ENCODE measurements at places on chromosomes 12 and 14.

- DNase-seq = no peak
Measured at GRCh38 chr12:7079826-7080125, 12.5 kb downstream of the C1R start.

DNA sequence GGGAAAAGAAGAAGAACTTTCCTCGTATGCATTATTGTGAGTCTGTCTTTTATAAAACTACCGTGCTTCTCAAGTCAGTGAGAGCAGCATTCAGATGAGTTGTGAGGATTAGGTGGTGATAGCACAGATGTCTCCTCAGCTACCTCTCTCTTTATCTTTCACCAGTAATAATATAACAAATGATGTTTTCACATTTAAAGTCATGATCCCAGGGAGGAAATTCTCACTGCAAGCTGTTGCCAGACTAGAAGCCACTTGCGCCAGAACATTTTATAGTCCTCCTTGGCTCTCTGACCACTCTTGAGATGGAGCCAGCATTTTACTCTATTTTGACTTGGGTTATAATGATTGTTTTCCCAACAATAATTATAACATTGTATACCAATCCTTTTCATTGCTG, 443.1 kb downstream of the AEBP2 start:
- no peak for DNase-seq

- no peak for DNase-seq
Measured at GRCh38 chr14:96095058-96095457, 55.9 kb downstream of the C14orf132 start.

DNA sequence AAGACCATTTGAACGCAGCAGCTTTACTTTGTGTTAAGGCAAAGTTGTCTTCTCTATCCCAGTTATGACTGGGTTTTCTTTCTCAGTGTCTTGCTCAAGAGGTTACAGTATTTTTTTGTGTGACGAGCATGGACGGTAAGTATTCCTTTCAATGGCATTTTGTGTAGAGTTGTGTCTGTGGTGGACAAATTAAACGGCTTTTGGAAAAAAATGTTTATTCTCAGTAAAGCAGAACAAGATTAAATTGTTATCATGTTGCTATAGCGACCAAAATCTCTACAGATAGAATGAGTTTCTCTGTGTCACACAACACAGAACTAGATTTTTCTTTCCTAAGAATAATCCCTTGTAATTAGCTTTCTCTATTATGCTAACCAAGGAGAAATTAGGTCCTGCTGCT, 417.1 kb downstream of the AEBP2 start:
- no peak for DNase-seq

GRCh38 chr14:75982266-75983018, 647 bp upstream of the TGFB3 start:
- peak; percentile 69 for DNase-seq

DNA sequence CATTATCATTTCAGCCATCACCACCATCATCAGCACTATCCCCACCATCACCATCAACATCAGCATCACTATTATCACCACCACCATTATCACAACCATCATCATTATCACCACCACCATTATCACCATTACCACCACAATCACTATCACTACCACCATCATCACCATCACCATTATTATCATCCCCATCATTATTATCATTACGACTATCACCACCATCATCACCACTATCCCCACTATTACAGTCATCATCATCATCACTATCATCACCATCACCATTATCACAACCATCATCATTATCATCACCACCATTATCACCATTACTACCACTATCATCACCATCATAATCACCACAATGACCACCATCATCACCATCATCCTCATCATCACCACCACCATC, 50.4 kb upstream of the CMKLR1 start:
- no peak for DNase-seq

DNA sequence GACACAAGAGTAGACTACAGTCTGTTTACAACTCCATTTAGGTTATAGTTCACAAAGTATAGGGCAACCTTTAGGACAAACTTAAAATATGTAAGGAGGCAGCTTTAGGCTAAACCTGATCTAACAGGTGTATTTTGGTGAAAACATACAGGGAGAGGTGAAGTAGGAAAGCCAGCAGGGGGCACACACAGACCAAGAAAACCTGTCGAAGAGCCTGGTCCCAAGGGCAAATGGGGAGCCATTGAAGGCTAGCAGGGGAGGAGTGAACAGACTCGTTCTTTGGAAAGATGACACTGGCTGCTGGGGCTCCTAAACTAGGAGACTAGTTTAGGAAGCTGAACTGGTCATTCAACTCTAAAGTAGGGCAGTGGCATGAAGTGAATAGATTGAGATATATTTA, 138.8 kb upstream of the WSCD2 start:
- DNase-seq = peak; percentile 47

GRCh38 chr12:32440120-32440865, 40.9 kb downstream of the FGD4 start:
- no peak for DNase-seq

DNA sequence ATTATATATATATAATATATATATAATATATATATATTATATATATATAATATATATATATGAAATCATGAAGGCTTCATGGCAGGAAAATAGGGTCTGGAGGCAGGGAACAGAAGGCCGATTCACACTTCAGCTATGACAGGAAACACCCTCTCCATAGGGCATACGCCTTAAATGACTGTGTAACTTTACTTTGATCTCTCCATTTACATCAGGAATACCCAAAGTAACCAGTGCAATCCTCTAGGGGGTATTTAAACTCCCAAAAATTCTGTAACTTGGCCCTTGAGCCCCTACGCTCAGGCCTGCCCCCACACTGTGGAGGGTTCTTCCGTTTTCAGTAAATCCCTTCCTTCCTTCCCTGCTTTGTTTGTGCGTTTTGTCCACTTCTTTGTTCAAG, 40.4 kb upstream of the PPP2R5C start:
- no peak for DNase-seq

DNA sequence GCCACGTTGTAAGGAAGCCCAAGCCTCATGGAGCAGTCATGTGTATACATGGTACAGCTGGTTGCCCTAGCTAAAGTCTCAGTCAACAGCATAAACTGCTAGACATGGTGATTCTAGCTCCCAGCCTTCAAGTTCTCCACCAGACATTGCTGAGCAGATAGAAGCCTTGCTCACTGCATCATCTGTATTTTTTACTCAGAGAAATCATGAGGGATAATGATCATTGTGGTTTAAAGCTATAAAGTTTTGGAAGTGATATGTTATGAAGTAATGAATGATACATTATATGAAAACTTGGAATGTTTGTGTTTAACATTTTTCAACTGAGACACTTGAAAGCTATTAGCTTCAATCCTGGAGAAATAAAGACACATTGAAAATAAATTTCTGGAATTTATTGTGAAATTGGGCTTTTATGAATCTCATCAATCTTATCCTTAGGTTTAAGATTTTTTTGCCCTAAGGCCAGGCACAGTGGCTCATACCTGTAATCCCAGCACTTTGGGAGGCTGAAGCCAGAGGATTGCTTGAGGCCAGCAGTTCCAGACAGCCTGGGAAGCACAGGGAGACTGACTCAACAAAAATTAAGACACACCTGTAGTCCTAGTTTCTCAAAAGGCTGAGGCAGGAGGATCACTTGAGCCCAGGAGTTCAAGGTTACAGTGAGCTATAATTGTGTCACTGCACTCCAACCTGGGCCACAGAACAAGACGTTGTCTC, 5.6 kb upstream of the NFATC4 start:
- DNase-seq = no peak

DNA sequence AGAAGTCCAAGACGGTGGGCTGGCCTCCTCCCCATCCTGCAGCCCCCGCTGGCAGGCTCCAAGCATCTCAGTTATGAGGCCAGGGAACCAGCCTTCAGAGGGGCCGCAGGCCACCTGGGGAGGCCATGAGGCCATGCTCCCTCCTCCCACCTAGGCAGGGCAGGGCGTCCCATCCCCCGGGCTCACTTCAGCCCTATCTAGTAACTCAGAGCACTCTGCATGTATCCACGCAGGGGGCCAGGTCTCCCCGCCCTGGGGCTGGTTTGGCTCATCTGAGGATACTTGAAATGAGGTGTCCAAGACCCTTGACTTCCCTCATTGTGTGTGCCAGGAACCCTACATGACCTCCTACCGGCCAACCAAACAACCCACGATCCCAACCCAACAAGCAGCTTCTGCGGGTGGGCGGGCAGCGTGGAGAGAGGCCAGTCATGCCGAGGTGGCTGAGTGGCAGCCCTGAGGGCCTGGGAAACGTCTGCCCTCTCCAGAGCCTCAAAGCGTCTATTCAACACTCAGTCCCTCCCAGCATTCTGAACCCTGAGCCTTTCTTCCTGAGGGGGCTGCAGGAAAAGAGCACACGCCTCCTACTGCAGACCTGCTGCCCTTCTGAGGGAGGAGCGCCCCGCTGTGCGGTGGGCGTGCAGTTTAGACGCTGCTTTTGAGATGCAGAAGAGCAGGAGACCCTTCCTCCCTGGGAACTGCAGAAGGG, 16.8 kb downstream of the ISCA2 start:
- no peak for DNase-seq

GRCh38 chr14:52852810-52853521, 61.6 kb upstream of the GNPNAT1 start:
- no peak for DNase-seq

- DNase-seq = no peak
Measured at GRCh38 chr12:130992979-130993538, 39.4 kb downstream of the ADGRD1 start.

GRCh38 chr12:130641533-130642184, 74.4 kb downstream of the RIMBP2 start:
- no peak for DNase-seq

- DNase-seq = no peak
Measured at GRCh38 chr12:24649634-24650033, 299.3 kb downstream of the BCAT1 start.

DNA sequence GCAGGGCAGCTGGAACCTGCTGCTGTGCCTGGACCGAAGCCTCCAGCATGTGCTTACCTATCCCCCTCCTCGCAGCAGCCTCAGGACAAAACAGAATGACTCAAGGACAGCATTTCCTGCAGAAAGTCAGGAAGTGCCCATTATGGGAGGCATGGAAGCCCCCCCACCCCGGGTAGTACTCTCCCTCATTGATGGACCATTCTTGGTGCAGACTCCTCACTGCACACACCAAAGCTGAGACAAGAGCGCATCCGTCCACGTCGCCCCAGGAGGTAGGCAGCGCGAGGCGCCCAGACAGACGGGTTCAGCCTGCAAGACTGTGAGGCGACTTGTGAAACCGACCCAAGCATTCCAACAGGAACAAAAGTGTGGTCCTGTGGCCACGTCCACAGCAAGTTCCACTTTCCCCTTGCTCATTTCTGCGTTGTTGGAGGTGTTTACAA, 243.9 kb upstream of the ATXN7L3B start:
- DNase-seq = no peak
